Stimulated activated naive CD8-positive, alpha-beta T cell treated with anti-CD3 and anti-CD28 coated beads, Interleukin-15, Interleukin-2, amounts not matched to agents 100 U/mL and 50 U/mL, for 24 hours (primary cell): ENCODE measurements at places on chromosomes 12 and 14.

GRCh38 chr12:125633686-125634085, 568.5 kb downstream of the AACS start:
- no peak for DNase-seq

GRCh38 chr12:76901628-76902380, 23.0 kb upstream of the CSRP2 start:
- no peak for DNase-seq

- DNase-seq = no peak
Measured at GRCh38 chr12:32036477-32037263, 70.0 kb upstream of the BICD1 start.

GRCh38 chr12:27970401-27971120, 2.0 kb downstream of the PTHLH start:
- DNase-seq = peak; percentile 35

- DNase-seq = no peak
Measured at GRCh38 chr12:94792693-94793092, 142.3 kb upstream of the TMCC3 start.

DNA sequence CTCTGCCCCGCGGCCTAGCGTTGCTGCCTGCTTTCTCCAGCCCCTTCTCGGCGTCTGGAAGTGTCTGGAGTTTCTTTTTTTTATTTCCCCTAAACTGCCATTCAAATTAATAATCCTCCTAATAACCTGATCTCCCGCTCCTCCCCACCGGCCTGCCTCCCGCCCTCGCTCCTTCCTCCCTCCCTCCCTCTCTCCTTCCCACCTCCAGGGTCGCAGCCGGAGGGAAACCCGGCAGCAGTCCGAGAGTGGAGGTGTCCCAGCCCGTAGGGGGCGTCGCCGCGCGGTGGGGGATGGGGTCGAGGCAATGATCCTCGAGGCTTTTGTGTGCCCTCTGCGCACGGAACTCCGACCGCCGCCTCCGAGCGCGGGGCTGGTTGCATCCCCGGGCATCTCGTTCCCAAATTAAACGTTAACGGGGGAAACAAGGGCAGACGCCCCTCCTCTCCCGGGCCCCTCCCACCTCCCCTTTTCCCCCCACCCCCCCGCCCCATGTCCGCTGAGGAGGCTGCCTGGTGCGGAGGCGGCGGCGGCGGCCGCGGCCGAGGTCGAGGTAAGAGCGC, 1.0 kb upstream of the SOCS2 start:
- DNase-seq = peak; percentile 78

- no peak for DNase-seq
Measured at GRCh38 chr12:4830556-4831210, 79.0 kb upstream of the KCNA1 start.

DNA sequence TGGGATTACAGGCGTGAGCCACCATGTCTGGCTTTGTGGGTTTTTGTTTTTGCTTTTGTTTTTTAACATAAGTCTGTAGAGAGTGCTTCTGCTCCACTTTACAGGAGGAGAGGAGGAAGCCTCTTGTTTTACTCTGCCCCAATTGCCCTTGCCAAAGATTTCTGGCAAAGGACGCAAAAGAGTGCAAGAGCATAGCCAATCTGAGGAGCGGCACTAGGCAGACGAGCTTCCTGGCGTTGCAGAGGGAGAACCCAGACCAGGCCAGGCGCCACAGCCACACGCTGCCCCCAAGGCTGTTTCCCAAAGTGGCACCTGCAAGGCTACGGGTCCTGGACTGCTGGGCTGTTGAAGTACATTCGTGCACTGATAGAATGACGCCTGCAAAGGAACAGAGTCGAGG, 96.2 kb downstream of the BBS10 start:
- no peak for DNase-seq

- no peak for DNase-seq
Measured at GRCh38 chr12:47722941-47723631, 2.2 kb downstream of the ENDOU start.

DNA sequence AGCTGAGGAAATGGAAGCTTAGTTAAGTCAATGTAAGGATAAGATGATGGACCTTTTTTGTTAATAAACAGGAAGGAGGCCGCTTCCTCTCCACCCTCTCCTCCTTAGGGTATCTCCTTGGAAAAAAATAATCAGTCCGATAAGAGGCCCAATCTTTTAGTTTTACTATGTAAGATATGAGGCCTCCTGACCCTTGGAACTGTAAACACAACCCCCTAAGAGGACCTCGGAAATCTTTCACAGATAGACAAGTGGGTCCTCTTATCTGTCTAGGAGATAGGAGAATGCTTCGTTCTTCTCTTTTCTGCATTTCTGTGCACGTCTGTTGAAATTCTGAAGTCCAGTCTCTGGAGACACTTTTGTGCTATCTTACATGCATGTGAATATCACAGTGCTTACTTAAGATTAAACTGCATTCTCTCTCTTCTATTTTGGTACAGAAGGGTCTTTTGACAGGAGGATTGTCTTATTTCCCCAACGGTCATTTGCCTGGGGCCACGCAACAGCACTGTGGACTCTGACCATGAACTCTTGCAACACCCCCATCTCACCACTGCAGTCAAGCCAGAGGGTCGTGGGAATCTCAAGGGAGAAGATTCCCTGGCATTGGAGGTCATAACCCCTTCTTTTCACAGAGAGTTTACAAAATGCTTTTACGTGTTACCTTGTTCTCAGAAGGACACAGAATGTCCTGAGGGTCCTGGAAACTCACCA, 313.0 kb upstream of the RTL1 start:
- DNase-seq = no peak

DNA sequence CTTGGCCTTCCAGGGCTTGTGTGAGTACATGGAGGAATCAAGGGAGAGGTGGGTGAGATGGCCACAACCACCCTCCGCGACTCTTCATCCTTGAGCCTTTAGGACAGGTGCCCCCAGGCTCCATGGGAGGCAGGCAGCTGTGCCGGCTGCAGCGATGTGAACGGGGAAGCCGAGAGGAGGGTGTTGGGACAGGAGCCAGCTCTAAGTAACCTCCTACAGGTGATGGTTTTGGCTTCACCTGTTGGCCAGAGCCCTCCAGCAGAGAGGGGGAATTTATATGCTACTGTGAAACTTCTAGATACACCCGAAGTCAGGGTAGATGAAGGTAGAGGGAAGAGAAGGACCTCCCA, 132.2 kb upstream of the HIF1A start:
- DNase-seq = no peak

DNA sequence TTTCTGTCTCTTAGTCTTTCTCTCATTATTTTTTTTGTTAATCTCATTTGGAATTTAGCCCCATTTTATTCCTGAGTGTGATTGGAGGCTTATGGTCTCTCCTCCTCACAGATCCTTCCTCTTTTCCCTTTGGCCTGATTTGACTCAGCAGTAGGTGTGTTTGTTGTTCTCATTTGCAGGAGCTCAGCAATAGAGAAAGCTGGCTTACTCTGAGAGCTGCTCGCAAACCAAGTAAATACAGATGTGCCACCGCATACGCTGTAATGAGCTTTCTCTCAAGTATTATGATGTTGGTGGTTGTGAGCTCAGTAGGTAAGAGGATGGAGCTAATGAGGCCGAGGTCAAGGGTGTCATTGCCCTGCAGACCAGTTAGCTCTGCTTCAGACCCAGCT, 206.5 kb downstream of the ETV6 start:
- DNase-seq = no peak

GRCh38 chr12:30927222-30927611, 669 bp downstream of the TSPAN11 start:
- DNase-seq = no peak

- DNase-seq = no peak
Measured at GRCh38 chr14:28762303-28762954, 4.2 kb upstream of the FOXG1 start.

- no peak for DNase-seq
Measured at GRCh38 chr12:51028813-51029150, 2.6 kb upstream of the SLC11A2 start.

DNA sequence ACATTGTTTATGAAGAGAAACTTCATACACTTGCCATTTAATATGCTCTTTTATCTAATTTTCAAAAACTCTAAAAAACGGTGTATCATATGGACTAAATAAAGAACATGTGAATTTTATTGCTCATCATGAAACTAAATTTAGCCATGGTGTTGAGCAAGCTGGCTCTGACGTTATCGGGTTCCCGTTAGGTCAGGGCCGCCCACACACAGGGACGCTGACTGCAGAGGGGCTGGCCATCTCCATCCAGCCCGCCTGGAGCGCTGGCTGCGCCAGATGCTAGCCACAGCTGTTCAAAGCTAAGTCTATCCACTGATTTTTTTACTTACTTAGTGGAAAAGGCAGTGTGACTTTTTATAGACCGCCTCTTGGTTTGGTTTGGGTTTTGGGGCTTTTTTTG, 36.5 kb upstream of the DYNC1H1 start:
- DNase-seq = peak; percentile 51
